Bone marrow (tissue), 2 donors: ENCODE measurements at places on chromosomes 7 and 10.

DNA sequence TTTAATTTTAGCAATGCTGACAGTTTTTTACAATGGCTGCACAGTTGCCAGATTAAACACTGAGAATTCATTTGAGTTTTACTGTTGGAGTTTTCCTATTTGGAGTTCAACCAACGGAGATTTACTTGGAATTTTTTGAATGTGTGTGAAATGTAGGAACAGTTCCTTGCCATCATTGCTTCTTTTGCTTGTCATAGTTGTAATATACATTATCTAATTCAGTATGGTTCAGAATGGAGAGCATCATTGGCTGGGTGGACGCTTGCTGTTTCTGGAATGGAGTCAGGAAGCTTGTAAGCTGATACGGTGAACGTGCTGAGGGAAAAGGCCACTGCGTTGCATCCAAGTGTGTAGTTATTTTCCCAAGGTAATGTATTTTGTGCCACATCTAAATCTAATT is 404.3 kb upstream of the KLF6 start:
- DNase-seq, result no peak

DNA sequence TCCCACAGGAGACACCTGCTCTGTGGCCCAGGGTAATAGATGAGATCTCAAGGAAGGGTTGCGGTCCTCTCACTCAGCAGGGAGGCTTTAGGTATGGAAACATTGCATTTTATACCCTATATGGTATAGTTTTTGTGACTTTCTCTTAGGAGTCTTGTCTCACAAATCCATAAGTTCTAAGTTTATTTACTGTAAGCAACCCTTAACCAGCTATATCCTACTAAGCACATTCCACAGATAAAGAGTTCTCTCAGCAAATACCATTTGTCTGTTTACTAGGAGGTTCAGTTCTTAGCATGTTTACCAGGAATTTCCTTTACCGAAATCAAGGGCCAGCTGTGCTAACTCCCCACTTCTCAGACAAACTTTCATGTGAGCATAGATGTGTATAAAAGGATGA is 66.9 kb downstream of the ANLN start:
- no peak for DNase-seq

DNA sequence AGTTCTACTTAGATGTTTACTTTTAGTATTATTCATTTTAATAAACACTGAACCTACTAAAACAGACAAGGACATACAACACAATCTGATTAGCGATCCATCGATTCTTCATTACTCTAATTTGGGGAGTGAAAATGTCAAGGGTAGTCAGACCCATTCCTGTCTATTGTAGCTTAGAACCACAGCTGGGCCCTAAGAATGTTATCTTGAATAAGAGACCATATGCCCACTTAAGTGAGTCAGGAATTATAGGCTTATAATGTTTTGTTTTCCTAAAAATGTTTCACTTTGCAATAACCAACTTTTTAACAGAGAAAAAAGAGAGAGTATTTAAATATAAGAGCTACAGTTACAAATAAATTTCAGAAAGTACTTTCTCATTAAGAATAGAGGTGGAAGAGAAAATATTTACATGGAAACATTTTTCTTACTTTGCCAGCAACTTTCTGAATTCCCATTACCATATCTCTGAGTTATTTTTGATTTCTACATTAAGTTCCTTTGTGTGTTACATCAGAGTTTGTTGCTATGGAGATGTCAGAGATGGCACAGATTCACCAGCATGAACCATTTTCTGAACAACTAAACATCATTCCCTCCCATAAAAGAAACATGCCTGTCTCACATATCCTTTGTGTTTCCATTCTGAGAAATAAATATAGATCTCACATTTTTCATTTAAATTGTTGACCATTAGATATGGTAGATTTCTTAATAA is 75.4 kb upstream of the SLC13A1 start:
- DNase-seq, result no peak

DNA sequence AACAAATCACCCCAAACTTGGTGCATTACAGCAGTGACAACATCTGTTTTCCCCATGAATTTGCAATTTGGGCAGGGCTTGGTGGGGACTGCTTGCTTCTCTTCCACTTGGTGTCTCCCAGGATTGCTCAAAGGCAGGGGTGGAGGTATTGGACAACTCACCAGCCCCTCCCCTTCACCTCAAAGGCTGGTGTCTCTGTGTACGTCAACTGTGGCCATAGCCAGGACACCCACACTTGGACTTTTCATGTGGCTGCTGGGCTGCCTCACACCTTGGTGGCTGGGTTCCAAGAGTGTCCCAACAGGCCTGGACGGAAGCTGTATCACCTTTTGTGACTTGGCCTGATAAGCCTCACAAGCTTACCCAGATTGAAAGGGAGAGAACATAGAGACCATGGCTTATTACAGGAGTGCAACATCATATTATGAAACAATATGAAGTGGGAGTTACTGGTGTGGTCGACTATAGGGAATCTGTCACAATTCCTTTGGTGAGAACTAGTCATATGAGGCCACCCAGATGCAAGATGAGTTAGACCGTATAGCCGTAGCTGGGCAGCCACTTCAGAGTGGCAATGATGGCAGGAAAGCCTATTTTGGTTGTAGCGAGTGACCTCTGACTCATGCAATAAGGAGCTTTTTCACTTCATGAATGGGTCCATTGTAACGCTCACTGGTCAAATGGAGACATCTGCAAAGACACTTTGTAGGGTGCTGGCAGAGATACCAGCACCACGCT is 187.6 kb upstream of the ITGB1 start:
- no peak for DNase-seq

DNA sequence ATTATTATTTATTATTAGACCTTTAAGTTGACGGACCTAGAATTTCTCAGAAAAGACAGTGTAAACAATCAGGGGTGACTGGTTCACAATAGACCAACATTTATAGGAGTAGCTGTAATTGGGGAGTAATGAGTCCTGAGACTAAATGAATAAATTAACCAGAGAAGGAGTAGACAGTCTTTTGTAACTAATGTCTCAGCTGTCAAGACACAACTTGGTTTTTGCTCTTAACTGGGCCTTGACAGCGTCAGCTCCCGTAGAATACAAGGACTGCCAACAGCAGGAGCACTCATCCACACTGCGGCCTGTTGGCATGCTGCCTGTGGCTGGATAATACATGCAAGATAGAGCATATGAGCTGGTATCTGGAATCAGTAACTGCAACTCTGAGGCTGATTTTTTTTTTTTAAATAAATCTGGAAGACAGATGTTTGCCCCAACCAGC is 123.9 kb downstream of the CACNA2D1 start:
- DNase-seq, result no peak

GRCh38 chr7:11133436-11133959 is 159.8 kb downstream of the PHF14 start:
- DNase-seq, result no peak

DNA sequence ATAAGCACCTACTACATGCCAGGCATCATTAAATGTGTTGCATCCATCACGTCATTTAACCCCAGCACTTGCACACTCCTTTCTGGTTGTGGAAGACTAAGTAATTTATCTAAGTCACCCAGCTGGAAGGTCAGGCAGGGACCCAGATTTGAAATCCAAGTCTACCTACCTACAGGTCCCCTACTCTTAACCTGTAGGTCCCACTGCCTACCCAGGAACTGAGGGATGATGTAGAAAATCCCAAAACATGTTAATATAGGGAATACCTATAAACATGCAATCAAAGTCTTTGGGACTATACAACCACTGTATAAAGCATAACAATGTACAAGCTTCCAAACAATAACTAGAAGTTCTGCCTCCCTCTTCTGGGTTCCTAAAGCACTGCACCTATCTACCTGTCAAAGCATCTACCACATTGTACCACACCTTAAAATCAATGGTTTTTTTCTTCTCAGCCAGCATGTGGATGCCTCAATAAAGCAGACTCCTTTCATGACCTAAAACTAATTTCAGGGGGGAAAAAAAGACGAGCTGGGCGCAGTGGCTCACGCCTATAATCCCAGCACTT is 5.6 kb downstream of the IL6 start:
- no peak for DNase-seq

DNA sequence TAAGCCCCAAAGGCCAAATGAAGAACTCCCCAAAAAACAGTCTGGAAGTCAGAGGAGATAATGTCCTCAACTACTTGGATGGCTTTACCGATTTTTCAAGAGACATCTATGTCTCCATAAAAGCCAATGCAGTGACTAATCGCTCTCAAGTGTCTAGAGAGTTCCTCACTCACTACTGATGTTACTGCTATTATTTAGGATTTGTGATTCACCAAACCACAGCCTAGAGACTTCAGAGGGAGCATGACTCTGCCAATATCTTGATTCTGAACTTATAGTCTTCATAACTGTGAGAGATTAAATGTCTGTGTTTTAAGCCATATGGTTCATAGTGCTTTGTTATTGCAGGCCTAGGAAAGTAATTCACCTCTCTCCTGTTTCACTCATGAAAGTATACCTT is 160.2 kb downstream of the IPMK start:
- DNase-seq, result no peak

GRCh38 chr7:38902449-38902848 is 6.5 kb downstream of the VPS41 start:
- DNase-seq, result no peak

DNA sequence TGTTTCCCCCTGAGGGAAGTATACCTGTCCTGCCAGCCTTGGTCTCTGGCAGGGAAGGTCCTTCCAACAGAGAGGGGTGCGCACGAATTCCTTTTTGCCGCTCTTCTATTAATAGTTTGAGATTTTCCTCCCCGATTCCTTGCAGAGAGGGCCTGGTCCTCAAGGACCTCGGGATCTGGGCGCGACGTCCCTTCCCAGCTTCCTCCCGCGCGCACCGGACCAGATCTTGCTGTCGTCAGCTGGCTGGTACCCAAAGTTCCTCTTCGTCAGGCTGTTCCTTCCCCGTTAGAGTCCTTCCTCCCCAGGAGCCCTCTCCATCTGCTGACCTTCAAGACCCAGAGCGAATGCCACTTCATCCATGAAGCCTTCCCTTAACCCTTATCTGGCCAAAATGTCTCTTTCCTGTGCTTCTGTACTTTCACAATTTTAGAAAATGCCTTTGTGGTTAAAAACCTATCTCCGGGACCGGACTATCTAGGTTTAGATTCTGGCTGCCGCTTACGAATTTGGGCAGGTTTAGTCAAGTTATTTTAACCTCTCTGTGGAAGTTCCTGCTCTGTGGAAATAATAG is 851 bp upstream of the GOT1 start:
- peak; percentile 52 for DNase-seq

- DNase-seq, result no peak
Measured at GRCh38 chr10:114624951-114625780, 32.9 kb downstream of the ABLIM1 start.

DNA sequence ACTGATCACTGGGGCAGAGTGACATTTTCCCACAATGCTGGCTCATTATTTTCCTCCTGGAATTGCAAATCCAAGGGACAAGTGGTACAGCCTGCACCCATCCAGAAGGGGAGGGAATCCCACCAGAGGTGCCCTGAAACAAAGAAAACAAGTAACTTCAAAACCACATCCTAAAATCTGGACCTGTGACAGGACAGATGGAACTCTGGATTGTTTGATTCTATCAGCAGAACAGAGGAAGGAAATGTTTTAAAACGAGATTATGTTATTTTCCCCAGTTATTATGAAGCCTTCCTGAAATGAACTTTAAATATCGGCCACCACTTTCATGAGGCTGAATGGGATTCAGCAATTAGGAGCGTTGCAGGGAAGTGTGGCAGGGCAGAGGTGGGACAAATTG is 62.2 kb upstream of the ECHDC3 start:
- DNase-seq, result no peak

- DNase-seq, result no peak
Measured at GRCh38 chr7:7695111-7695817, 23.1 kb downstream of the RPA3 start.

DNA sequence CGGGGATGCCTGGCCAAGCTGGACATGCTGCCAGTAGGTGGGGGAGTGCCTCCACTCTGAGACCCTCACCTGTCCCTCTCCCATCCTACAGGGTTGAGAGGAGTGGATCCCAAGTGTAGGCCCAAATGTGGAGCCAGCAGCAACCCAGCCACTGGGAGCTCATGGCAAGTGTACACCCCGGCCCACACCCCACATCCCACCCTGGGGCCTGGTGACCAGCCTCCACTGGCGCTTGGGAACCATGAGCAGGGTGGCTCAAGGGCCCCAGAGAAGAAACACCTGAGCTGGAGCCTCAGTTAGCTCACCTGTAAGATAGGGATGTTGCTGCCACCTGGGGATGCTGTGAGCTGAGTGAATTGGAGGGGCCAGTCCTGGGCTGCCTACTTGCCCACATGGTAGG is 10.4 kb upstream of the RET start:
- no peak for DNase-seq

- DNase-seq, result no peak
Measured at GRCh38 chr7:132537456-132538145, 38.7 kb downstream of the PLXNA4 start.

DNA sequence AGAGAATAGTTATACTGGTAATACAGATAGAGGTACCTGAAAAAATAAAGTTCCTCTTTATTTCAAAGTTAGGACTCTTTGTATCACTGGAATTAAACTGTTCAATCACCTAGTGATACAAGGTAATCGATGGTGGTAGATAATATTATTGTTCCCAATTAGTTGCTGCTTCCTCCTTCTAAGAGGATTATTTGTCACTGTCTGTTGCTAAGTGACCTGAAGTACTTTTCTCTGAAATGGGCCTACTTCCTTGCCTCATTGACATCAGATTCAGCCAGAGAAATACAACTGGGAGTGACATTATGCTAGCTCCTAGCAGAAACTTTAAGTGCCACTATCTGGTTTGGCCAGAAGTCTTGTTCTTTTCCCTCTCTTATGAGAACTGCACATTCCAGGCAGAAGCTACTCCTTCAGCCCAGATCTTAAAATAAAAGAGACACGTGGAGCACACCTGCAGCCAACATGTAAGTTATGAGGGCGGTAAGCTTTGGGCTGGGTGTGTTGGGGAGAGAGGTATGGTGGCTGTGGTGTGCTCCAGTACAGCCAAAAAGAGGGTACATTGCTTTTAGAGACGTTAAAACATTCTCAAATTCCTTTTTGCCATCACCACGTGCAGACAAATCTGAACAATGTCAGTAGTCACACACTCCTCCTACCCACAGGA is 54.8 kb downstream of the MINDY3 start:
- DNase-seq, result no peak

DNA sequence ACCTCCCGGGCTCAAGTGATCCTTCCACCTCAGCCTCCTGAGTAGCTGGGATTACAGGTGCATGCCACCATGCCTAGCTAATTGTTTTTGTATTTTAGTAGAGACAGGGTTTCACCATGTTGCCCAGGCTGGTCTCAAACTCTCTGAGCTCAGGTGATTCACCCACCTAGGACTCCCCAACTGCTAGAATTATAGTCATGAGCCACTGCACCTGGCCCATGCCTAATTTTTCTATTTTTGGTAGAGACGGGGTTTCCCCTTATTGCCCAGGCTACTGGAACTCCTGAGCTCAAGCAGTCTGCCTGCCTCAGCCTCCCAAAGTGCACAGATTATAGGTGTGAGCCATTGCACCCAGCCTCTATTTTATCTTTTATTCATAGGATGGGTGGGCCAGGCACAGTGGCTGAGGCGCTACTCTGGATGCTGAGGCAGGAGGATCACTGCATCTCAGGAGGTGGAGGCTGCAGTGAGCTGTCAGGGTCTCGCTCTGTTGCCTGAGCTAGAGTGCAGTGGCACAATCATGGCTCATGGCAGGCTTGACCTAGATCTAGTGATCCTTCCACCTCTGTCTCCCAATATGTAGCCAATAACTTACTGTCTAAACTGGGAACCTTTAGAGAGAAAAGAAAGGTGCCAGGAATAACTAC is 31.3 kb upstream of the STOX1 start:
- no peak for DNase-seq
